Hematopoietic multipotent progenitor cell (in vitro differentiated cells): ENCODE measurements at places on chromosomes 6 and 20. TPM values are rescaled to one million over a fixed set of nuclear protein-coding genes. Genes with fewer than 3 reads are reported as not detected.

- no peak for DNase-seq
These were observed 140.3 kb upstream of the RUNX2 start for GRCh38 chr6:45187836-45188235.

DNA sequence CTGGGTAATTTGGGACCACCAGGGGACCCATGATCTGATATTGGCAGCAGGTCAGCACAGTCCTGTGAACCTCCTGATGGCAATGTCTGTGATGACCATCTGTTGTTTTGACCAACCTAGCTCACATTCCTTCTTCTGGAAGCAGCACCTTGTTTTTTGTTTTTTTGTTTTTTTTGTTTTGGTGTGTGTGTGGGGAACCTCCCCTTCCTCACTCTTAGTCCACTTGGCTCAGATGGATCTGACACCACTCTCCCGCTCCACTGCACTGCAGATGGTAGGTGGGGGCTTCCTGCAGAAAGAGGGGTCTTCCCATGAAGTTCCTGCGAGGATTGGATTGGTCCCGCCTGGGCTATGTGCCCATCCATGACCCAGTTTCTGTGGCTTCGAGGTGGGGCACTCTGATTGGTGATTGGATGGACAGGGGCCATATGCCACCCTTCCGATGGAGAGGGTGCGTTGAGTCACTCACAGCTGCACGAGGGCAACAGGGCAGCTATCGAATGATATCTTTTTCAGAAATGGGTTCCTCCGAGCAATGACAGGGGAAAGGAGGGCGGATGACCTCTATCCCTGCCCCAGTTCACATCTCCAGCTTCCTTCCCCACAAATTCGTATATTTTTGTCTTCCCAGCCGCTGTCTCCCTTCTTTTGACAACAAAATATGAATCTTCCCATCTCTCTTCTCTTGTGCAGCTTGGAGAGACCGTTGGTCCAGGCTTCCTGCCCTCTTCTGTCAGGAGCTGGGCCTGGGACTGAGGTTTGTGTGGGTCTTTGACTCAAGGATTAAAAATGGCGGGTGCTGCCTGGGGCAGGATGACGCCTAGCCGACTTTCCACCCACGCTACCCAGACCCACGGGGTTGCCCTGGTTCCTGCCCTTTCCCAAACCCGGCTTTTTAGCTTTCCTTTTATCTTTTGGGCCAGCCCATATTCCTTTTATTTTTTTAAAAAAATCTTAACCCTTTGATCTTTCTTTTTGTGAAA lies 132.1 kb upstream of the KCNG1 start:
- DNase-seq, result no peak

COL9A1 gene
- total RNA-seq, result not detected

- DNase-seq, result no peak
These were observed 3.9 kb upstream of the PRDM13 start for GRCh38 chr6:99602520-99603420.

NRSN1 gene
- not detected for total RNA-seq

FAM209B gene
- not detected for total RNA-seq

GRCh38 chr20:208942-209566 lies 18.0 kb upstream of the DEFB129 start:
- peak; percentile 69 for DNase-seq

ADTRP gene
- total RNA-seq, result not detected

CPXM1 gene
- 150 TPM for total RNA-seq

PTPRK gene
- 0.81 TPM for total RNA-seq

DNA sequence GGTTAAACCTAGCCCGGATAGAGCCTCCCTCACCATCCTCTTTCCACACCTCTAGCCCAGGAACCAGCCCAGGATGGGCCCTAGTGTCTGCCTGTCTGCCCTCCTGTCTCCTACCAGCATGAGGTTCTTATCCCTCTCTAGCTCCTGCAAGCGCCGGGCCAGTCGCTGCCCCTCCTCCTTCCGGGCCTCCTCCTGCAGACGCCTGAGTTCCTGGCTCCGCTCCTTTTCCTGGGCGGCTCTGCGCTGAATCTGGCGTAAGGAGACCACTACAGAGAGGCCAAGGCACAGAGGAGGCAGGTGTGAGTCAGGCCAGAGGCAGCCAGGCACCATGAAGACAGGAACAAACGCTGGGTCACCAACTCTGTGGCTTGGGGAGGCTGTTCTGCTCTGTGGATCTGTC lies 4.3 kb upstream of the PSORS1C2 start:
- DNase-seq, result no peak

GRCh38 chr6:139748353-139749146 lies 374.1 kb upstream of the CITED2 start:
- DNase-seq, result no peak

- peak; percentile 57 for DNase-seq
These were observed 112.8 kb upstream of the INSM1 start for GRCh38 chr20:20255099-20255498.

GRCh38 chr6:106547601-106548453 lies 81.5 kb downstream of the RTN4IP1 start:
- DNase-seq, result no peak

- DNase-seq, result no peak
These were observed 85.3 kb downstream of the COL21A1 start for GRCh38 chr6:56162081-56162480.

DNA sequence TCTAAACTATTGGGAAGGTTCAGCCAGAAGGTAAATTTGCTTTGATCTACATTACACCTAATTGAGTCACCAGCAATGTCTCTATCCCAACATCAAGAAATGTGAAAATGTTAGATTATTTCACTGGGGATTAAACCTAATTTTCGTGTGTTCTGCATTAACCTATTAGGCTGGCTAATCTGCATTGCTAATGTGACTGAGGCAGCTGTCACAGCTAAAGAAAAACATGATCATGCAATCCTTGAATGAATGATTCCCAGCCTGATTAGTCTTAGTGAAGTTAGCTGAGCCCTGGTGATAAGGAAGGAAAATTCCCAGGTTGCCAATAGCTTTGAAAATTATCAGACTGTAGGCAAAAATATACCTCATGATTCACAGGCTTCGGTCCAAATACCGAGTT lies 135.3 kb downstream of the LINC00237 start:
- DNase-seq, result no peak

- no peak for DNase-seq
These were observed 10.3 kb downstream of the ELOVL2 start for GRCh38 chr6:11033825-11034224.

FANCE gene
- 9.7 TPM for total RNA-seq

C20orf204 gene
- 3.0 TPM for total RNA-seq

DNA sequence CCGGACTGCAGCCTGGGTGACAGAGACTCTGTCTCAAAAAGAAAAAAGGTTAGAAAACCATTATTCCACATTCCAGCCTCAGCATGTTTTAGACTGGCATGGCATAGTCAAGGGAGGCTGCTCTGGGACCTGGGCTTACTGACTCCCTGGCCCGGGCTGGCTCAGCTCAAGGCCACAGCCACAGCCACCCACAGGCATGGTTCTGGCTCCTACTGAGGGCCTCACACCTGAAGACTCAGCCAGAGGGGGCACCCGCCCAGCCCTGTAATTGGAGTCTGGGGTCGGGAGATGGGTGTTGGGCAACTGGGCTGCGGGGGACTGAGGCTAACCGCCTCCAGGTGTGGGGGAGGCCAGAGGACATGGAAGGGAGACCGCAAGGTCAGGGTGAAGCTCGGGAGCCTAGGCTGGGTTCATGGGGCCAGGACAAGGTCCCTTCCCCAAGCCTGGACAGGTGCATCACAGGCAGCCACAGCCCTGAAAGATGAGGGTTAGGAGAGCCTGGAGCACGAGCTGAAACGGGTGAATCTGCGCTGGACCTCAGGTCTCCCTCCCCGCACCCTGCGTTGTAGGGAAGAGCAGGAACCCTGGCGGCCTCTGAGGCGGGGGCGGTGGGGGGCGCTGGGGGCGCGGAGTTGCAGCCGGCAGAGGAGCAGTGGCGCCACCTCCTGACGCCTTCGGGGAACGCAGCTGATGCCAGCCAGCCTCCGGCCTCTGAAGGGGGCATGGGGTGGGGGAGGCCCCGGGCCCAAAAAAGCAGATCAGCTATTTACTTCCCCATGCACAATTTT lies 67.7 kb upstream of the SRSF6 start:
- peak; percentile 8 for DNase-seq

PAX1 gene
- under 0.01 TPM for total RNA-seq

PRL gene
- under 0.01 TPM for total RNA-seq

GRCh38 chr6:109013656-109014305 lies 80.9 kb downstream of the SESN1 start:
- no peak for DNase-seq

DNA sequence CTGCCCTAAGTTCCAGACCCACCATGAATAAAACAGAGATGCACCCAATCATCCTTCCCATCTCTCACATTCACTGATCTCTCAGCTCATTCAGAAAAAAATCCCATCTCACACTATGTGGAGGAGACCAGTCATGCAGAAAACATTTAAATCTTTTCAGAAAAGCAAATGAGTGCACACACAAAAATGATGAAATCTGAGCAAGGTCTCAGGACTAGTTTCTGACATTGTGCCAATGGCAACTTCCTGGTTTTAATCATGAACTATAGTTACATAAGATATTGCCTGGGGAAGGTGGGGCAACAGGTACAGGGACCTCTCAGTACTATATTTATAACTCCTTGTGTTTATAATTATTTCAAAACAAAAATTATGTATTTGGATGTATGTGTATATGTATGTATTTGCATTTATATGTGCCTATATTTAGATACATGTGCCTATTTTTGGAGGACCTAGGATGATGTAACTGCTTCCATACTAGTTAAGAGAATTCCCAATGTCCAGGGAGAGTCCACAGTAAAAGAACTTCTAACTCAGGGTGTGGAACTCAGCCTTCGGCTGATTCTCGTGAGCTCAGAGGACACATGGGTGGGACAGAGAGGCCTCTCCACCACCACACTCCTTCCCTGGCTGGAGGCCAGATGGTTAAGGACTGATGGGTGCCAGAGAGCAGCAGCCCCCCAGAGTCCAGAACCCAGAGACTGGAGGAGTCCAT lies 71.7 kb upstream of the MAP3K4 start:
- DNase-seq, result no peak

ATG5 gene
- 12.1 TPM for total RNA-seq

DNA sequence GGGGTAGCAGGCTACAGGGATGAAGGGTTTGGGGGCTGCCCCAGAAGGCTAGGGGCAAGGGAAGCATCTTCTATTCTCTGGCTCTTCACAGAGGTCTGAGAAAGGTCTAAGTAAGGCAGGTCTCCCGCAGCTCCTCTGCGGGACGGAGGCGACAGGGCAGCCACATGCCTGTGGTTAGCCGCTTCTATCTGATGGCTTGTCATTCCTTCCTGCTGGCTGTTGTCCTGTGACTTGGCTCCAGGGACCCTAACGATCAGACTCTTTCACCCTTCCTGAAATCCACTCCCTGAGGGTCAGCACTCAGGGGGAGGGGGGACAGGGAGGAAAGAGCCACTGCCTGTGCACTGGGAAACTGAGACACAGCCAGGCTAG lies 673 bp downstream of the CST7 start:
- DNase-seq, result no peak

- no peak for DNase-seq
These were observed 593.5 kb upstream of the ARID1B start for GRCh38 chr6:156183678-156184077.

GRCh38 chr6:106803188-106803587 lies 171.3 kb downstream of the CD24 start:
- no peak for DNase-seq

GRCh38 chr6:84773133-84773430 lies 8.7 kb upstream of the TBX18 start:
- DNase-seq, result no peak

- no peak for DNase-seq
These were observed 118.2 kb upstream of the GJE1 start for GRCh38 chr6:142014515-142014914.

DNA sequence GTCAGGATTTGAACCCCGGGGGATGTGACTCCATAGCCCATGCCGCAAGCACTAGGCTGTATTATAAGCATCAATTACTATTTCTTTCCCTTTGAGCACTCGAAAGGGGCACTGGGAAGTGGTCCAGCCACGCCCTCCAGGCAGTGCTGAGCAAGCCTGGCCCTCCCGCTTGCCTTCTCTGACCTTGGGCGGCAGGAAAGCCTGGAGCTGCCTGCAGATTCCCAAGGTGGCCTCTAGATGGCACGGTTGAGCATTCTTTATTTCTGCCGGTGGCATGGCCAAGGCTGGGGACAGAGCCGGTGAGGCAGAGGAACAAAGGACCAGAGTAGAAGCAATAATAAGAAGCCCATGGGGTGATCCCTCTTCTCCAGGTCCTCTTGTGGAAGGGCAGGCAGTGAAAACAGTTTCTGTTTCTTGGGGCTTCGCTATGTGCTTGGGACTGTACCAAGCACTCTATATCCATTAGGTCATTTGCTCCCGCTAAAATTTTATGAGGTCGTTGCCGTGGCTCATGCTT lies 32.0 kb downstream of the ARHGAP40 start:
- DNase-seq, result no peak

DNA sequence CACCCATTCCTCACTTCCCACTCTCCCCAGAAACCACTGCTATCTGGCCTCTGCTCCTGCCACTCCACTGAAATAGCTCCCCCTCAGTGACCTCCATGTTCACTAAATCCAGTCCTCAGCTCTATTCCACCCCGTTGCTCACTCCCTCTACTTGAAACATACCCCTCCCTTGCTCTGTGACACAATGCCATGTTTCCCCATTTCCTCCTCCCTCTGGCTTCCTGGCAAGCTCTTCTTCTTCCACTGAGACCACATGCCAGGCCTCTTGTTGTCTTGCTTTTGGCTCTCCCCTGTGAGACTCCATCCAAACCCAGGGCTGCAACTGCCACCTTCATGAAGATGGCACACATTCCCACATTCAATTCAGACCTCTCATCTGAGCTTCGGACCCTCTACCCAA lies 13.9 kb downstream of the TMEM151B start:
- DNase-seq, result no peak

- no peak for DNase-seq
These were observed 496.3 kb downstream of the DHX35 start for GRCh38 chr20:39458452-39458851.

GRCh38 chr6:21431526-21431925 lies 162.0 kb upstream of the SOX4 start:
- DNase-seq, result no peak

DNA sequence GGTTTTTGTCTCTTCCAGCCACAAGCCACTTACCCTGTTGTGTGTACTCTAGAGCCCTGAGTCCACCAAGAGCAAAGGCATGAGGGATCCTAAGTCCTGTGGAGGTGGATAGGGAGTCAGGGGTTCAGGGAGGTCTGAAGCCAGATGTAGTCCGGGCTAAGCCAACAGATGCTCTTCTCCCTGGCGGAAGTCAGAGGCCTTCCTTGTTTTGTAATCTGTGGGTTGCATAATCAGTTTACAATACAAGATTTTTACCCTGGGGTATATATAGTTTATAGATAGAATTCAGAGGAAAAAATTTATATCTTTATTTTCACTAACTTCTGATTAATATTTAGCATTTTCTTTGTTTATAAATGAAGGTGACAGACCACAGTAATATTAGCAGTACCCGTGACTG lies 9.2 kb downstream of the LAMP5 start:
- DNase-seq, result no peak

DNA sequence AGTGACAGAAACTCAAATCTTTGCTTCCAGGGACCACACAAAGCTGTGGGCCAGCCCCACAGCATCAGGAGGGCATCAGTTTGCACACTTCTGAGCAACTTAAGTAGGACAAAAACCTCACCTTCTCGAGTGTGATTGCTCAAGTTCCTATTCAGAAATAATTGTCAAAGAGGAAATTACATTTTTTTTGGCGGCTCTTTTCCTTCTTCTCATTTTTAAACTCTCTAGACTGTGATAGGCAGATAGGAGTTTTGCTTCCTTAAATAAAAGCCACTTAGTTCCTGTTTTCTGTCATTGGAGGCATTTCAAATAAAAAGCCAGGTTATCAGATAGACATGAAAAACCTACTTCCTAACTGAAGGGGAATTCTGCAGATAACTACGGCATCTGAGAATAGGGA lies 11.2 kb upstream of the TAGAP start:
- DNase-seq, result peak; percentile 83

BANF2 gene
- total RNA-seq, result not detected

PLCB1 gene
- 20.7 TPM for total RNA-seq

TCEA2 gene
- total RNA-seq, result 32.6 TPM
